ENCODE measurements at places on chromosomes 16 and 17. TPM values are rescaled to one million over a fixed set of nuclear protein-coding genes. Genes with fewer than 3 reads are reported as not detected.

Gene EIF3CL
- 25.2 TPM for total RNA-seq

Gene TP53
- total RNA-seq = 41.7 TPM

Gene NACA2
- not detected for total RNA-seq

Gene SP6
- 8.5 TPM for total RNA-seq

Gene ASGR2
- total RNA-seq = 1.3 TPM

Gene TBX2
- 122 TPM for total RNA-seq

Gene YBX2
- not detected for total RNA-seq

Gene KAT8
- total RNA-seq = 80.4 TPM

Gene BCKDK
- total RNA-seq = 33.3 TPM

Gene SMARCD2
- 74.6 TPM for total RNA-seq

Gene HCRT
- not detected for total RNA-seq

Gene SPATA32
- total RNA-seq = not detected

Gene SPATA22
- 0.75 TPM for total RNA-seq

Gene CDK3
- 9.6 TPM for total RNA-seq

Gene CDRT4
- 9.0 TPM for total RNA-seq

Gene AOC2
- 2.0 TPM for total RNA-seq

Gene SLC6A2
- not detected for total RNA-seq

Gene AATF
- 42.8 TPM for total RNA-seq

Gene KRTAP9-4
- total RNA-seq = not detected

Gene CBFB
- 63.0 TPM for total RNA-seq

Gene TAC4
- total RNA-seq = not detected

Gene TMC8
- 26.6 TPM for total RNA-seq

Gene TNFRSF17
- total RNA-seq = 0.41 TPM

Gene COQ9
- 35.2 TPM for total RNA-seq

Gene ZFPM1
- total RNA-seq = 8.4 TPM

Gene GRAPL
- total RNA-seq = 16.6 TPM

Gene IL17C
- not detected for total RNA-seq

Gene ZNF688
- total RNA-seq = 13.1 TPM

Gene SLC13A2
- 0.87 TPM for total RNA-seq

Gene KRTAP2-2
- not detected for total RNA-seq

Gene ACSM2A
- total RNA-seq = not detected

Gene SCNN1G
- total RNA-seq = 14.8 TPM

Gene EIF1
- total RNA-seq = 974 TPM

Gene PPP1R1B
- total RNA-seq = 25.1 TPM

Gene PAQR4
- total RNA-seq = 7.4 TPM

Gene DCAKD
- 21.8 TPM for total RNA-seq

Gene ORC6
- 0.78 TPM for total RNA-seq

Gene HS3ST3B1
- total RNA-seq = 2.7 TPM

Gene CMTM2
- 3.1 TPM for total RNA-seq

Gene SPNS2
- total RNA-seq = 67.0 TPM

Gene TAX1BP3
- total RNA-seq = 108 TPM

Gene SNX20
- total RNA-seq = 9.2 TPM

Gene IL32
- 91.5 TPM for total RNA-seq

Gene KIF1C
- 254 TPM for total RNA-seq

Gene EVPLL
- total RNA-seq = 1.8 TPM

Gene GFAP
- not detected for total RNA-seq

Gene GRN
- 722 TPM for total RNA-seq

Gene TIMM22
- 10.7 TPM for total RNA-seq

Gene HEXIM2
- 5.7 TPM for total RNA-seq

Gene IGFBP4
- total RNA-seq = 381 TPM

Gene KRT28
- not detected for total RNA-seq

Gene ZNF750
- 5.6 TPM for total RNA-seq

Gene RHBDL1
- total RNA-seq = 2.0 TPM

Gene CDK5R1
- 1.6 TPM for total RNA-seq

Gene WNT9B
- 2.0 TPM for total RNA-seq
